Stimulated activated CD8-positive, alpha-beta memory T cell treated with anti-CD3 and anti-CD28 coated beads, Interleukin-15, amount 100 ng/mL, for 4 hours (primary cell): ENCODE measurements at places on chromosomes 6 and 20.

- DNase-seq, result no peak
Measured at GRCh38 chr6:45084257-45084656, 243.9 kb upstream of the RUNX2 start.

- no peak for DNase-seq
Measured at GRCh38 chr6:10081075-10081474, 333.8 kb downstream of the TFAP2A start.

DNA sequence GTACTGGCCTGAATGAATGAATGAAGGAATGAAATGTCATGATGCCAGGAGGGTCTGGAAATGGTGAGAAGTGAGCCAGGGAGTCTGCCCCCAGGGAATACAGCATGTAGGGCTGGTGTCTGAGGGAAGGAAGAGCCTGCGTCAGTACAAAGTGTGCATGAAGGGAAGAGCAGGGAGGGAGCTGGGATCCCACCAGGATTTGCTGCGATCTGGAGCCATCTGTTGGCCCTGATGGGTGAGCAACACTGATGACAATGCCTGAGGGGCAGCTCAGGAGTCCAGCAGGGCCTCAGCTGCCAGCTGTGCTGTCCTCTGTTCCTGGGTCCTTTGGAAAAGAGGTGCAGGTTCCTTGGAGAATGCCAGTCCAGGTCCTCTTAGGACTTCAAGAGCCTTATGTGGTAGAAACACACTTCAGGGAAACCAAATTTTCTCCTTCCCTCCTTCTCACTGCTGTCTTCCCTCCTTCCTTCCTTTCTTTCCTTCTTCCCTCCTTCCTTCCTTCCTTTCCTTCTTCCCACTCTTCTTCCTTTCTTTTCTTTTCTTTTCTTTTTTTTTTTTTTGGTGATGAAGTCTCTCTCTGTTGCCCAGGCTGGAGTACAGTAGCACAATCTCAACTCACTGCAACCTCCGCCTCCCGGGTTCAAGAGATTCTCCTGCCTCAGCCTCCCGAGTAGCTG is 11.5 kb downstream of the BPI start:
- no peak for DNase-seq

DNA sequence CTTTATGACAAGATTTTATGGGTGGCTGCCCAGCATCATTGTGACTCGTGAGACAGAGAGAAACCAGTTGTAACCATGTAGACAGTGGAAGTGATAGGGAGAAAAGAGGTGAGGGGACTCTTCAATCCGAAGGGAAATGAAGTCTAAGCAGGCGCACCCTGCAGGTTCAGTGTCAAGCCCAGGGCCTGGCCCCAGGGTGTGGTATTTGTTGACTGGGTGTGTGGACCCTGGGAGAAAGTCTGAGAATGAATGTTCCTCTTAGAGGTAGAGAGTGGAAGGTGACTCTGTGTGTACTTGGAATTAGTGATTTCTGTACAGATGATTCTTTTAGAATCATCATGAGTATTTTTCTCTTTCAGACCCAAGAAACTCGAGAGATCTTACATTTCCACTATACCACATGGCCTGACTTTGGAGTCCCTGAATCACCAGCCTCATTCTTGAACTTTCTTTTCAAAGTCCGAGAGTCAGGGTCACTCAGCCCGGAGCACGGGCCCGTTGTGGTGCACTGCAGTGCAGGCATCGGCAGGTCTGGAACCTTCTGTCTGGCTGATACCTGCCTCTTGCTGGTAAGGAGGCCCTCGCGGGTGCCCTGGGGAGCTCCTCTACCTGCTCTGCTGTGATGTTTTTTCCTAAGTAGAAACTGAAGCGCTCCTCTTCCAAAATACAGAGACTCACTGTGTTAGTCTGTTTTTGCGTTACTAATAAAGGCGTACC is 68.0 kb downstream of the PTPN1 start:
- no peak for DNase-seq

DNA sequence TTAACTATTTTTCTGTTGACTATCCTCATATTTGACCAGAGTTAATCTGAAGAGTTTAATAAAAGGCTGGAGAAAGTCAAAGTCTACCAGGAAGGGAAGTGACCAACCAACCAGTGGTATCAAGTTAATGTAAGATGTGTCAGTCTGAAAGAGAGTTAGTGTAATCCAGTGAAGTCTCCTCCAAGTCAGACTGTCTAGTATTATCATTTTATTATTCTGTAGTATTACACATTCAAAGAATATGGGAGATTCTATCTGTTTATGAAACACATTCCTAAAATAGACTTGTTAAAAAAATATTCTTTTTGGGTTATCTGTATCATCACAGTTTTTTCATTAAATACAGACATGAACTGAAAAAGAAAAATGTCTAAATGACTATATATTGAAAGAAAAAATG is 194.4 kb downstream of the BTBD9 start:
- DNase-seq, result no peak

DNA sequence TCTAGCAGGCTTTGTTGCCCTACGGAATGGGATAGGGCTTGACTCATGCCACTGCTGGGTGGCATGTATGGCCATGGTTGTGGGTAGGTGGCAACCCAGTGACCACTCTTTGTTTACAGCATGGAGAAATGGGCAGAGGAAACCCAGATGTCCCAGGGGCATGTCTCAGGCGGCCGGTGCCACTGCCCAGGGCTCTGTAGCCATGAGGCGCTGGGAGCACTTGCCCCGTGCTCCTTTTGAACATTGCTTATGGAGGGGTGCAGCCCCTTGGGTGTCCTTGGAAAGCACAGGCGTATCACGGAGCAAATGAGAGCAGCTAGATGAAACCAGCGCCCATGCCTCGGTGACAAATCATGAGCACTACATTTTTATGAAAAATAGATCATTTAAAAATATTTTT is 212.5 kb upstream of the ECI2 start:
- DNase-seq, result no peak

- no peak for DNase-seq
Measured at GRCh38 chr6:156113631-156114030, 658.0 kb upstream of the NOX3 start.

GRCh38 chr6:99606656-99607415 is at the start of gene PRDM13:
Gene PRDM13, plus strand, starts transcription at chr6:99606833. Its CDS starts 202 bp downstream, at chr6:99607035.
- DNase-seq, result no peak

DNA sequence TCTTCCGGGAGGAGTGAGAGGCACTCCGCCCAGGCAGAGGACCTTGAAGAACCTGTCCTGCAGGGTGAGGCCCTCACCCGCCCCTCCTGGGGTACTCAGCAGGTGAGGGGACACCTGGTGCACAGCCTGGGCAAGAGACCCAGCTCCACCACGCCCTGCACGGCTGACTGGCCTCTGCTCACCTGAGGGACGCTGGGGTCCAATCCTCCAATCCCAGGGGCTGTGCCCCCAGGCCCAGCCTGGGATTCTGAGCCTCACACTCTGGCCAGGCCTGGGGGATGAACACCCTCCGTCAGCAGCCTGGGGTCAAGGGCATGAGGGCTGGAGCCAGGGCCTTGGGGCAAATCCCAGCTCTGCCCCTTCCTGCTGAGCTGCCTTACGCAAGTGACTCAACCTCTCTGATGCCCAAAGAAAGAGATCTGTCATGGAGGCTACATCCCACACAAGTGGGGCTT is 149.9 kb upstream of the PTPN1 start:
- DNase-seq, result no peak

GRCh38 chr6:17267566-17267965 is 13.6 kb upstream of the RBM24 start:
- DNase-seq, result no peak

DNA sequence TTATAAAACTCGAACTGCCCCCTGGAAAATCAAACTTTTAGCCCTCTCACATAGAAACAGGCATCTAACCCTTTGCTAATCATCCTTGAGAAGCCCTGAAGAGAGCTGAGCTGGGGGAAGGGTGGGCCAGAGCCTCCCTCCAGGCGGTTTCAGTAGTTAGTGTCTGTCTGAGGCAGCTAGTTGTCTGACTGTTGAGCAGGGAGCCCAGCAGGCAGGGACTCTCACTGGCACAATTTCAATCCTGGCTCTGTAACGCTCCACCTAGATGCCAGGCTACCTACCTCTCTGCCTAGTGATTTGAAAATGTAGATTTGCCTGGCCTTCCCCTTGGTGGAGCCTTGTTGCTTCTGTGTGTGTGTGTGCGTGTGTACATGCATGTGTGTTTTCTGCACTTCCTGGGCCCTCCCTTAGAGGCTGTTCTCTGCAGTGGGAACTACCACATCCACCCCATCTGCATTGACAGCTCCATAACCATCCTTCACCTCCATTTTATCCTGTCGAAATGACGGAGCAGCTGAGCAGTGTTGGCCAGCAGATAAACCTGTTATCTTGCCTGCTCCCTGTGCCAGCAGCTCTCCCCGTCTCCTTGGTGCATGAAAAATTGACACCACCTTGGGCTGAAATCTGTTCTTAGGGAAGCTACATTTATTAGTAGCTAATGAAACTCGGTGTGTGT is 69.6 kb upstream of the VSTM2L start:
- no peak for DNase-seq

GRCh38 chr6:129481706-129482105 is 228.3 kb downstream of the ARHGAP18 start:
- no peak for DNase-seq

- DNase-seq, result no peak
Measured at GRCh38 chr6:148565930-148566663, 180.7 kb upstream of the UST start.

DNA sequence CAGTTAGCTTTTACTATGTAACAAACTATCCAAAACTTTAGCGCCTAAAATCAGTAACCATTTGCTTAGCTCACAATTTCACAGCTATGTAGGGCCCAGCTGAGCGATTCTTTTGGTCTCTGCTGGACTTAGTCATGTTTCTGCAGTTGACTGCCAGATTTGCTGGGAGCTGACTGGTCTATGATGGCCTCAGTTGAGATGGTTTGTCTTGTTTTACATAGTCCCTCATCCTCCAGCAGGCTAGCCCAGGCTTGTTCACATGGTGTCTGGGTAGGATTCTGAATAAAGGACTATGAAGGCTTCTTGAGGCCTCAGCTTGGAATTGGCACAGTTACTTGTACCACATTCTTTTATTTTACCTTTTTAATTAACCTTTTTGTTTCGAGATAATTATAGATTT is 247.8 kb upstream of the CHD6 start:
- DNase-seq, result no peak

DNA sequence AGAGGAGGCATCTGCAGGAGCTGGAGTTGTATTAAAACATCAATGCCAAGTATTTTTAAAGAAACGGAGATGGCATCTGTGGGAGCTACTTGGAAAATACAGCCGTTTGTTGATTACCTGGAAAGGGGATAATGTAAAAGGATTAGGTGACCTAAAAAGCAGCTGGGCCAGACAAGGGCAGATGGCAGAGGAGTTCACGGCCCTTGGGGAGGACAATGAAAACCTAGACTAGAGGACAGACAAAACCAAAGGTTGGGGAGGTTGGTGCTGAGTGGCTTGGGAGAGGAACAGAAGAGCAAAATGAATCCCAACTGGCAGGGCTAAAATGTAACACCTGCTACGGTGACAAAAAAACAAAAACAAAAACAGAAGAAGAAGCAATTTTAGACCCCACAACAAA is 260.5 kb upstream of the JARID2 start:
- no peak for DNase-seq

DNA sequence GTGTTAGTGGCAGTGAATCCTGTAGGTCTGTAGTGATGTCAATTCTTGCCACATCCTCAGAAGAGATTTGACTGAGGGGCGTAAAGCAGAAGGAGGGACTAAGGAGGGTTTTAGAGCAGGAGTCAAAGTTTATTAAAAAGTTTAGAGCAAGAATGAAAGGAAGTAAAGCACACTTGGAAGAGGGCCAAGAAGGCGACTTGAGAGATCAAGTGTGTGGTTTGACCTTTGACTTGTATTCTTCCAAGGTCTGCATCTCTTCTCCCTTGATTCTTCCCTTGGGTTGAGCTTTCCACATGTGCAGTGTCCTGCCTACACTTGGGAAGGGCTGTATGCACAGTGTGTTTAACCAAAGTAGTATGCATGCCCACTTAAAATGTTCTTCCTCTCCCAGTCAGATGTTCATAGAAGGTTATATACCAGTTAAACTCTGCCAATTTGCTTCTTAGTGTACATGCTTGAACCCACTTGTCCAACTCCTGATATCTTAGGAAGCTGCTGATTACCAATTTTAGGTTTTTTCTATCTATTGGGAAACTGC is 627.6 kb downstream of the MMUT start:
- DNase-seq, result no peak

GRCh38 chr6:116385921-116386320 is 15.2 kb downstream of the DSE start:
- DNase-seq, result no peak

DNA sequence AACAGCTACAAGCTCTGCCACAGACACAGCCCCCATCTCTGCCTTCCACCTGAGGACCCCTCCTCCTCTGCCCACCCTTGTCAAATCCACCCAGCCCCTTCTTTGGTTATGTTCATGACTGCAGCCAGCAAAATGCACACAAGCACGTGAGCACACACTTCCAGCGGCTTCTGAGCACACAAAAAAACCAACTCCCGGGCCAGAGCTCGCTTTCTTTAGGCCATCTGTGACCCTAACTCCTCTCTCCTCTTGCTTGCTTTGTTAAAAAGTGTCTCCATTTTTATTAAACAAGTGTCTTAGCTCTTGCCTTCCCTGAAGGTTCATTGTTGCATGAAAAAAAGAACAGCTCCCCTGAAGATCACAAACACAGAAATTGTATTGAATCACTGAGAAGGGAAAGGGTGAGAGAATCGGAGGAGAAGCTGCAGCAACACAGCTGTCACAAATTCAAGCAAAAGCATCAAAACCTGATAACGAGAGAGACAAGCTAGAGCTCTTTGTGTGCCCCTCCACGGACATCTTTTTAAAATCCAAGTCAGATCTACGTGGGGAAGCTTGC is 142.1 kb downstream of the CD83 start:
- no peak for DNase-seq

GRCh38 chr20:63551068-63551467 is 2.9 kb upstream of the FNDC11 start:
- DNase-seq, result no peak

- DNase-seq, result no peak
Measured at GRCh38 chr6:6494677-6495076, 93.8 kb upstream of the LY86 start.

DNA sequence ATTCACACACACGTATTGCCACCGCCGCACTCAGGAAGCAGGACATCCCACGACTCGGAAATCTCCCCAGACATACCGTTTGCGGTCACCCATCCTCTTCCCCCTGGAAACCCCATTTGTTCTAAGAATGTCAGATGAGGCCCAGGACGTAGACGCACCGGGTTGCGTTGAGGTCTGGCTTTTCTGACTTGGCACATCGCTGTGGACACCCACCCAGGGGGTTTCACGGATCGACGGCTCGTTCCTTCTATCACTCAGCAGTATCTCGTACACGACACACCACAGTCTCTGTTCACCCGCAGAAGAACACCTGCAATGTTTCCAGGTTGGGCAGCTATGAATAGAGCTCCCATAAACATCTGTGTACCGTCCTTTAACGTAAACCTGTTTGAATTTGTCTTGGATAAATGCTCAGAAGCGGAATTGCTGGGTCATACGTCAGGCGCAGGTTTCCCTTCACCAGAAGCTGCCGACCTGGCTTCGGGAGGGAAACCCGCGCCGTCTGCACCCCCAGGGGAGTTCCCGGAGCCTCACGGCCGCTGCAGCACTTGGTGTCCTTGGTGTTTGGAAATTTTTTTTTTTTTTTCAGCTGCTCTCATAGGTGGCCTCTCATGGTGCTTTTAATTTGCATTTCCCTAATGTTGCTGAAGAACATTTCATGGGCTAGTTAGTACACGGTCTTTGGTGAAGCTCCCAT is 9.3 kb upstream of the EEF1A2 start:
- no peak for DNase-seq
